NCI-H187 (cell line): ENCODE measurements at places on chromosomes 1 and 21.

GRCh38 chr1:237664348-237664747 is 226.4 kb downstream of the ZP4 start:
- DNase-seq = no peak

DNA sequence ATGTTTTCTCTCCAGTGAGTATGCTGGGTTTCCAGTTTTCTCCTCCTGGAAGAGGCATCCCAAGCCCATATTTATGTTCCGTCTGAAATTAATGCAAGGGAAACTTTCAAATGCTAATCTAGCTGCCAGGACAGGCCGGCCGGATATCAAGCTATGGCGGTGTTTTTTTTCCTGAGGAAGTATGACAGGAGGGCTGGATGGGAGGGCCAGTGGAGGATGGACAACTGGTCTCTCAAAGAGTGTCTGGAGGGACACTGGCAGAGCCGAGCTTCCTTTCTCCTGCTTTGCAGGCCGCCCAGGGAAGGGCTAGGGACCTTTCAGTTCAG is 212.7 kb downstream of the TRABD2B start:
- DNase-seq = no peak

GRCh38 chr1:239995281-239995680 is 96.4 kb upstream of the FMN2 start:
- DNase-seq = no peak

DNA sequence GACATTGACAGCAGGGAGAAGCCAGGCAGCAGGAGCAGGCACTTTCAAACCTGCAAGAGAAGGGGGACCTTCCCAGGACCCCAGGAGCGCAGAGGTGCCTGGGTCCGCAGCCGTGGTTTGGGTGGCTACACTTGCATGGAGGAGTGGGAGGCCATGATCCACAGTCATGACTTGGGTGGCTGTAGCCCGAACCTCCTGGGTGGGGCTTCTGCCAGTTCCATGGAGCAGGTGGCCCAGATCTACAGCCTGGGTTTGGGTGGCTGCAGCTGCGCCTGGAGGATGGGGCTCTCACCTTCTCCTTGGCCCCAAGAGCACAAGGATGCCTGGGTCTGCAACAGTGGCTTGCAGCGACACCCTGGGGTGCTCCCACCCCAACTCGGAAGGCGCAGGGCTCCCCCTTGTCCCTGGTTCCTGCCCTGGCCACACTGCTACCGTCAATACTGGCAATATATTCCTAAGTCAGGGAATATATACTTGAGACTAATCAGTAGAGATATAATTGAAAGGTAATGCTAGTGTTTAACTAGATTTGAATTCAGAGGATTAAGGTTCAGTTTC is 2.3 kb upstream of the OR6K6 start:
- no peak for DNase-seq

DNA sequence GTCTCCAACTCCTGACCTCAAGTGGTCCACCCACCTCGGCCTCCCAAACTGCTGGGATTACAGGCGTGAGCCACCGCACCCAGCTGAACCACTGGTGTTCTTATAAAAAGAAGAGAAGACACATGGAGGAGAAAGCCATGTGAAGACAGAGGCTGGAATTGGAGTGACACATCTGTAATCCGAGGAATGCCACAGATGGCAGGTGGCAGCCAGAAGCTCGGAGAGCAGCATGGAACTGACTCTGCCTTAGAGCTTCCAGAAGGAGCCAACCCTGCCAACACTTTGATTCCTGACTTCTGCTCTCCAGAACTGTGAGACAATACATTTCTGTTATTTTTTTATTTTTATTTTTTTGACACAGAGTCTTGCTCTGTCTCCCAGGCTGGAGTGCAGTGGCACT is 59.0 kb upstream of the ATP2B4 start:
- no peak for DNase-seq

DNA sequence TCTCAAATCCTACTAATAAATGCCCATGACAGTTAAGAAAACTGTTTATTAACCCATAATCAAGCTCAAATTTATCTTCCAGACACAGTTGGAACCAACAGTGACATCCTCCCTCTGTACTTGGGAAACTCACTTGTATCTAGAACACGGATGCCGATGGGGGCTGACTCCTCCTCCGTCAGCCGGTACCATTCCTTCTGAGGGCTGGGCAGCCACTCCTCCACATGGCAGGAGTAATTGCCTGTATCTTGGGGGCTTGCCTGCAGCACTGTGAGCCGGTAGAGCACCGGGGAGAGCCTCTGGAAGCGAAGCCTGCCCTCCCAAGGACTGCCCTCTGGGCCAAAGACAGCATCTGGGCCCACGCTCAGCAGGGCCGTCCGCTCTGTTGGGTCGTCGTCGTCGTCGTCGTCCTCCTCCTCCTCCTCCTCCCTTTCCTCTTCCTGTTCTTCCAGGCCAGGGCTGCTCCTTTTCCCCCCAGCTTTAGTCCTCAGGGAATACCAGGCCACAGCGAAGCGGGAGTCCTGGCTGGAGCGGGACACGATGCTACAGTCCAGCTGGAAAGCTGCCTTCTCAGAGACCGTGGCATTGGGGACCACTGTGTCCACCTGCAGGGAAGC is 8.5 kb upstream of the CD58 start:
- no peak for DNase-seq

- no peak for DNase-seq
Measured at GRCh38 chr1:151267760-151268159, 13.2 kb downstream of the PSMD4 start.

- DNase-seq = no peak
Measured at GRCh38 chr1:64900916-64901315, 65.4 kb downstream of the JAK1 start.

DNA sequence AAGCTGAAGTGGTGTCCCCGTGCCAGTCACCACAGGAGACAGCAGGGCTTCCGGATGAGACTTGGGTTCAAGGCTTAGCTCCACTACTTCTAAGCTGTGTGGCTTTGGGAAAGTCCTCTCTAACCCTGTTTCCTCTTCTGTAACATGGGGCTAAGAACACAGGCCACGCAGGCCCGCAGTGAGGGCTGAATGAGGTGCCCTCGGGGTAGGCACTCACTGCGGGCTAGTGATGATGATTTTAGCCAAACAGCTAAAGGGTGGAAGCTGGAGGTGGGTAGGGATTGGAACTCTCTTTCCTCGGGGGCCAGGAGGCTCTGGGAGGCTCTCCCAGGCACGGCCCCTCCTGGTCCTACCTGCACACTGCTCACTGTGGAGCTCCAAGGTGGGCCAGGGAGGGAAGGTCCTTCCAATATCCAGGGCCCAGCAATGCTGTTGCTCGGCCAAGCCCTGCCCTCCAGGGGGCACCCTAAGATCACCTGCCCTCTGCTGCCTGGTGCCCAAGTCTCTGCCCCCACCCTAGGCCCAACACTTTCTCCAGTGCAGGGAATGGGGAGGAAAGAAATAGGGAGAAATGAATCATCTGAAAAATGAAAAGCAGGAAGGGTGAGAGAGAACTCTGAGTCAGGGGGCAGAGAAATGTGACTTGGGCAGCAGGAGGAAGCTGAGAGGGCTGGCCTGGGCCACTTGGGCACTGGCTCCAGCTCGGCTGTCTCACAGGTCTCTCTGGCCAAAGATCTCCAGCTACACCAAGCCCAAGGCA is 19.2 kb upstream of the EVA1B start:
- no peak for DNase-seq

DNA sequence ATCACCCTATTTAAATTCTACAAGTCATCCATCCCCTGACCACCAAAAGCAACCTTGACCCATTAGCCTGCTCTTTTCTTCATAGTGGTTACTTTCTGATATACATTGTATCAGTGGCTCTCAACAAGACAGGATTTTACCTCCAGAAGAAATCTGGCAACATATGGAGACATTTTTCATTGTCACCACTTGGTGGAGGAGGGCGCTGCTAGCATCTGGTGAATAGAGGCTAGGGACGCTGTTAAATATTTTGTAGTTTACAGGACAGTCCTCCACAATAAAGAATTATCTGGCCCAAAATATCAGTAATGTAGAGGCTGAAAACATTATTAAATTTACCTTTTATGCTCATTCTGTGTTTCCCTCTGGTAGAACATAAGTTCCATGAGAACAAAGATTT is 6.1 kb downstream of the HSPA13 start:
- no peak for DNase-seq

DNA sequence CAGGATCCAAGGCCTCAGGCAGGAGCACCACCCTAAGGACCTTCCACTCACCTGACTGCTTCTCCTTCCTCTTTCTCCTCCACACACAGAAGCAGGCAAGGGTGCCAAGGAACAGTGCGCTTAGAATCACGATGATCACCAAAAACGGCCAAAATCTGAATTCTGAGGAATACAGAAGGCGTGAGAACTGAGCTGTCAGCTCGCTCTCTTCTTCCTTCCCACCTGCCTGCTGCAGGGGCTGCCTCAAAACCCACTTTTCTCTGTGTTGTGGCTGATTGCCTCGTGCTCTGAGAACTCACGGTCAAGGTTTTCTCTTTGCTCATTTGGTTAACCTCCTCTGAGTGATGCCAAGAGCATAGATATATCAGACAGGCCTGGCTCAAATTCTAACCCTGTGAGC is 23.8 kb downstream of the CD244 start:
- no peak for DNase-seq

DNA sequence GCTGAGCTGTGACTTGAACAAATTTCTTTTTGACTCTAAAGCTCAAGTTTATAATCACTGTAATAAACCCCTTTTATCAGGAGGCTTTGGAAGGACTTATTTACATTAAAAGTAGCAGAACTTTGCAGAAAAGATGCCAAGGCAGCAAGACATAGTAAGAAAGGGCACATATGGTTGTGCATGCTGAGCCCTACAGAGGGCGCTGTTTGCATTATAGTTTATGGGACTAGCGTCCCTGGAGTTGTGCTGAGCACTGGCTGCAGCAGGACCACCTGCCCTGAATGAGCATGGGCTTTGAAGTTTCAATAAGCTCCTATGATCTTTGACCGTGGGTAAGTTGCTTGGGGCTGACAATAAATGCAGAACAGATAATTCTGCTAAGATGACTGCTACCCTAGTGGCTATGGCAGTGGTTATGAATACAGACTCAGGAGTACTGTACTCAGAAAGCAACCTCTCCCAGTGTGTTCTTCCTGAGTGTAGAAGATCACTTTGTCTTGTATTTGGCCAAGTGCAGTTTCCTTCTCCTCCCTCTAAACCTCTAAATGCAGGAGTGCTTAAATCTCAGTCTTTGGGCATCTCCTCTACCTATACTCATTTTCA is 45.4 kb upstream of the USP1 start:
- no peak for DNase-seq
